ENCODE measurements at places on chromosomes 6 and 20.

- DNase-seq: no peak
Observed at GRCh38 chr6:49565261-49565660, 14.8 kb downstream of the C6orf141 start.

- no peak for DNase-seq
Observed at GRCh38 chr6:157527471-157527907, 146.5 kb downstream of the ZDHHC14 start.

DNA sequence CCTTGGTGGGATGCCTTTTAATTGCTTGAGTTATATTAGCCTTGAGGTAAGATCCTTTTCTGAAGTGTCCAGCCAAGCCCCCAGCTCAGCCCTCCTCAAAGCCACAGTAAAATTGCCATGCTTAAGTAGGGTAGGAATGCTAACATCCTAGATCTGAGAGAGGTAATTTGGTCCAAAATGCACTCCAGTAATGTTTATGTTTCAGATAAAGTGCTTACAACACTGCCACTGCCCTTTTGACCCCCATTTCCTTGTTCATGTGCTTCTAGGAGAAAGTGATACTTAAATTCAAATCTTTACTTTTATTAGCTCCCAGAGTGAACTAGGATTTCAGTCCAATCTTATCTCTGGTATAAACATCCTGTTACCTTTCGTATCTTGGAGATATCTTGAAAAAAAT is 318.0 kb downstream of the BMP2 start:
- DNase-seq: no peak

- no peak for DNase-seq
Observed at GRCh38 chr6:86609549-86610388, 327.6 kb upstream of the HTR1E start.

- no peak for DNase-seq
Observed at GRCh38 chr20:9981829-9982228, 53.0 kb upstream of the ANKEF1 start.
